ENCODE measurements at places on chromosomes 12 and 14. TPM values are rescaled to one million over a fixed set of nuclear protein-coding genes. Genes with fewer than 3 reads are reported as not detected.

DNA sequence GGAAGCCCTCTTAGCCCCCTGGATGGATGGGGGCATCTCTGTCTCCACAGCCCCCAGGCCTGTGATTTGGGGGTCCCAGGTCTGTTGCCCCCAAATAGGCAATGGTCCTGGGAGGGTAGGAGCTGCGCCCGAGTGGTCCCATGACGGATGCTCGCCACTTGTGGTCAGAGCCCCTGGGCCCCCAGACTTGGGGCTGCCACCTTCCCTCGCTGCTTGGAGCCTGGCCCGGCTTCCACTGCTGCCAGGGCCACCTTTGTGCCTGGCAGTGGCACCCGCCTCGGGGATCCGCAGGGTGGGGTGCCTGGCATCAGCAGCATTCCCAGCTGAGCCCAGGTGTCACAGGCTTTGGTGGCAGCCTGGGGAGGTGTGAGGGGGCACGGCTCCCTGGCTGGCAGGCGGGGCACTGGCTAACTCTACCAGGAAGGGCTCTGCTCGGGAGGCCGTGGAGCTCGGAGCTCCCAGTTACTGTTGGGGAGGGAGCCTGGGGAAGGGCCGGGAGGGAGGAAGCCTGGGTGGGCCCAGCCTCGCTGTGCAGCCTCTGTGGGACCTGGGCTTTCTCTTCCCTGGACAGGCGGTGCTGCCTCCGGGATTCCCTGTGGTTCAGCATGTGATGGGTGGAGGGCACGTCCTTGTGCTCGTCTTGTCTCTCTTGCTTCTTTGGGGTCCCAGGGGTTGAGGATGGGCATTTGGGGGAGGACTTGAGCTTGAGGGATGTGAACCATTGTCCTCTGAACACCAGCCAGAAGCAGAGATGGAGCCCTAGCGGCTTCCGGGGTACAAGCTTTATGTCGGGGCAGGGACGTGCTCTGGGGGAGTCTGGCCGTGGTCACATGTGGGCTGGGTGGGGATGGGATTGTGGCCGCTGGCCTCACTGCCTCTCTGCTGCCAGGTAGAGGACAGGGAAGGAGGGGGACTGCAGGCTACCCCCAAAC is 5.4 kb downstream of the KIF26A start:
- H3K27me3 ChIP-seq: peaks cover 7% of the 10 kb centered on the region
- H3K36me3 ChIP-seq: no peaks in the 10 kb centered on the region
- no peak overlapping the region for H3K4me3 ChIP-seq

DNA sequence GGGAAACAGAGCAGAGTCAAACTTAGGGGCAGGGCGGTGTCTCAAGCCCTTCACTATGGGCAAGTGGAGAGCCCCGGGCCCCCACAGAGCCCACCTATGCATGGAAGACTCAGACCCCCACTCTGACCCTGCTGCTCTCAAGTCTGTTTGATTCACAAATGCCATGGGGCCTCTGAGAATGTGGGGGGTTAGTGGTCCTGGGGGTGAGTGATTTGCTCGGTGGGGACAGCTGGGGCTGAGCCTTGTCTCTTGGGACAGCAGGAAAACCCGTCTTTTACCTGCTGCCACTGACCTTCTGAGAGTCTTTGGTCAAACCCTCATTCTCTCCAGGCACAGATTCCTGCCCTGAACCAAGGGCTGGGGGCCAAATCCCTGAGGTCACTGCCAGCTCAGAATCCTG is 201.0 kb upstream of the RTL1 start:
- H3K27ac ChIP-seq: no peak overlapping the region
- H3K4me1 ChIP-seq: no peaks in the 10 kb centered on the region
- H3K36me3 ChIP-seq: no peaks in the 10 kb centered on the region
- DNase-seq: no peak
- peaks cover 4% of the 10 kb centered on the region for H3K27me3 ChIP-seq

GRCh38 chr12:115508990-115509389 is 768.5 kb downstream of the MED13L start:
- H3K27me3 ChIP-seq: no peaks in the 10 kb centered on the region
- peaks cover 5% of the 10 kb centered on the region for H3K4me1 ChIP-seq
- no peaks in the 10 kb centered on the region for H3K36me3 ChIP-seq
- no peak overlapping the region for H3K4me3 ChIP-seq
- no peak for DNase-seq
- H3K27ac ChIP-seq: no peak overlapping the region

- peaks cover 6% of the 10 kb centered on the region for H3K4me1 ChIP-seq
- H3K4me3 ChIP-seq: no peak overlapping the region
- H3K36me3 ChIP-seq: no peaks in the 10 kb centered on the region
- H3K27me3 ChIP-seq: no peaks in the 10 kb centered on the region
- no peak overlapping the region for H3K27ac ChIP-seq
Observed at GRCh38 chr14:68386446-68386845, 406.4 kb downstream of the ZFP36L1 start.

DNA sequence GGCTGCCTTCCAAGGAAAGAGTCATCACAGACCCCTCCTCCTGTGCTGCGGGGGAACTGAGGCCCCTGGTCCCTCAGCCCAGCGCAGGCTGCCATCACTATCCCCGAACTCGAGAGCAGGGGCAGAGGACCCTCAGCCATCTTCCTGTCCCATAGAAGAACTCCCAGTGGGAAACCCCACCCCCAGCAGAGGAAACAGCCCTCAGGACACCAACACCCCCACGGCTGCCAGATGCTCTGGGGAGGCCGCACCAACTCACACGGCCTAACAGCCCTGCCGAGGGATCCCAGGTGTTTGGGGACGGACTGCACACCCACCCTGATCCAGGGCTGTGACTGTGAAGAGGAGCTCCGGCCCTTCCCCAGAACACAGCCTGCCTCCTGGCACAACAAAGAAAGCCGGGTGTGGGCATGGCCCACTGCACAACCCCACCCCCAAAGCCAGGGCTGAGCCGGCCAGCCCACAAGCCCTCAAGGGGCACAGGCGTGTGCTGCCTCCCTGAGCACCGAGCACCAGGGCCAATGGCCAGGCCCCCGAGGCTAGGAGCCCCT is 16.3 kb upstream of the C14orf180 start:
- no peaks in the 10 kb centered on the region for H3K4me1 ChIP-seq
- H3K4me3 ChIP-seq: no peak overlapping the region
- no peaks in the 10 kb centered on the region for H3K27me3 ChIP-seq
- H3K36me3 ChIP-seq: no peaks in the 10 kb centered on the region
- H3K27ac ChIP-seq: no peak overlapping the region

DNA sequence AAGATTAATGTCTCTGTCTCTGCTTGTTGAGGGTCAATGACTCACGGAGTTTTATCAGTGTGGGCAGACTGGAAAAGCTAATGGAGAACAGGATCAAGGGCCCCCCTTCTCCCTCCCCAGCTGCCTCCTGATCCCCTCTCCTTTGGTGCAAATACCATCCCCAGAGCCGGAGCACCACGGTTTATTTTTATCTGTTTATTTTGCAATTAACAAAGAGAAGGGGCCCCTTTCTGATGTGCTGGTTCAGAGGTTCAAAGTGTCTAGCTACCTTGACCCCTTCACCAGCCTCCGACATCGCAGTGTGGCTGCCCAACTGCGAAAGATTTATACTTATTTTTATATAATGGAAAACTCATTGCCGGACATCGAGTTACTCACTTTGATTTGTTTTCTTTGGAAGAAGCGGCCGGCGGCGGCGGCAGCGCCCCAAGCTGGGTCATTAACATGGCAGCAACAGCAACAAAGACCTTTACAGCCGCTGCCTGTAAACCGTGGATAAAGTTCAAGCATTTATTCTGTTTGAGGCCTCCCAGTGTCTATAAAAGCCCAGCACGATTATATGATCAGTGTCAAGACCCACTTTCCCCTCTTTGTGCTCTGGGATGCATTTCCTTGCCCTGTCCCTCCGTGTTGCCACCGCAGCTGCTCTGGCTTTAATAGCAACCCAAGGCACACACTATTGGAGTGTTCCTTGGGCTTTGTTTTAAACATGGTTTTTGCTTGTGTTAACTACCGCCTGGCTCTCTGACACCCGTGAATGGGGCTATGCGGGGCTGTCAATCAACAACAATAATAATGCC is 47.4 kb upstream of the PARP11 start:
- DNase-seq: no peak
- peaks cover 16% of the 10 kb centered on the region for H3K4me1 ChIP-seq
- H3K27ac ChIP-seq: no peak overlapping the region
- H3K36me3 ChIP-seq: no peaks in the 10 kb centered on the region
- H3K4me3 ChIP-seq: no peak overlapping the region

GRCh38 chr14:50756300-50756699 is 74.7 kb downstream of the NIN start:
- H3K27me3 ChIP-seq: no peaks in the 10 kb centered on the region
- H3K4me3 ChIP-seq: no peak overlapping the region
- no peak overlapping the region for H3K27ac ChIP-seq

SAV1 gene
- total RNA-seq: 3.9 TPM

NOXRED1 gene
- total RNA-seq: 0.22 TPM

TSPAN11 gene
- not detected for total RNA-seq

DNA sequence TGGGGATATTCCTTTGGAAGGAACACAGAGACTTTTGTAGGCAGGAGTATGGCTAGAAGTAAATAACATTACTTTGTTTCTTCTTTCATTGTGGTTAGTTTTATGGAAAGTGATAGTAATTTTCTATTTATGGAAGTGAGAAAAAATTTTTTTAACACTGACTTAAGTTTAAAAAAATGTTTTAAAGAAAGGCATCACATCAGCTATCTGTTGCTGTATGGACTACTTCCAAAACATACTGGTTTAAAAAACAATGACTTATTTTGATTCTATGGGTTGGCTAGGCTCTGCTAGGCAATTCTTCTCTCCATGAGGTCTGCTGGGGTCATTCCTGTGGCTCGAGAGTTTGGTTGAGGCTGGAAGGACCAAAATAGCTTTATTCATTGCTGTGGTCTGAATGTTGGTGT is 31.7 kb upstream of the SLC38A2 start:
- no peak for DNase-seq
- peaks cover 69% of the 10 kb centered on the region for H3K4me1 ChIP-seq
- H3K36me3 ChIP-seq: peaks cover 17% of the 10 kb centered on the region
- H3K4me3 ChIP-seq: no peak overlapping the region

GRCh38 chr14:98345161-98345560 is 926.8 kb downstream of the BCL11B start:
- no peak overlapping the region for H3K27ac ChIP-seq
- no peaks in the 10 kb centered on the region for H3K36me3 ChIP-seq
- no peak for DNase-seq
- no peak overlapping the region for H3K4me3 ChIP-seq
- peaks cover 3% of the 10 kb centered on the region for H3K4me1 ChIP-seq
